ENCODE measurements at places on chromosomes 5 and 9. TPM values are rescaled to one million over a fixed set of nuclear protein-coding genes. Genes with fewer than 3 reads are reported as not detected.

DNA sequence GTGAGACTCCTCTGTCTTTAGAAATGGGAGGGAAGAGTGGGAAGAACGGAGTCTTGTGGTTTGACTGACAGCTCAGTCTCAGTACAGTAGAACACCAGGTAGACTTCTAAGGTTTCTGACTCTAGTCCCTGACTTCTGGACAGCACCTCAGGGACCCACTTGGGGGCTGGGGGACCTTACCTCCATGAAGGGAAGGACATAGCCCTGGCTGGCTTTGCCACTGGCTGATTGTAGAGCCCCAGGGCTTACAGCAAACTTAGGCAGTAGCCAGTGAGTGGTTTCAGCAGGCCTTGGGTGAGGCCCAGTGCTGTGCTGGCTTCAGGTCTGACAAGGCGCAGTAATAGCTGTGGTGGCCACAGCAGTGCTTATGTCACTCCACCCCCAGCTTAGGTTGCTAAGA, 290.0 kb upstream of the PRR16 start:
- DNase-seq, result no peak

GRCh38 chr9:121888438-121888775, 204.7 kb downstream of the TTLL11 start:
- peak; percentile 85 for DNase-seq

Gene MEIKIN
- not detected for total RNA-seq

Gene MBLAC2
- total RNA-seq, result 3.2 TPM

- DNase-seq, result no peak
These were observed 145.9 kb downstream of the HINT1 start for GRCh38 chr5:131019111-131019510.

GRCh38 chr5:114500756-114501155, 138.9 kb downstream of the KCNN2 start:
- DNase-seq, result no peak

Data from IMR-90 (cell line).